ENCODE measurements at places on chromosomes 6 and 20. TPM values are rescaled to one million over a fixed set of nuclear protein-coding genes. Genes with fewer than 3 reads are reported as not detected.
A peak's percentile ranks its signal among the peaks of the same experiment; 100 is the strongest.

The HLA-DRB1 gene
- 260 TPM for total RNA-seq

The PHACTR3 gene
- total RNA-seq: 9.5 TPM

The BTBD3 gene
- total RNA-seq: 47.7 TPM

GRCh38 chr6:16723826-16724225, 37.4 kb downstream of the ATXN1 start:
- no peak for DNase-seq

DNA sequence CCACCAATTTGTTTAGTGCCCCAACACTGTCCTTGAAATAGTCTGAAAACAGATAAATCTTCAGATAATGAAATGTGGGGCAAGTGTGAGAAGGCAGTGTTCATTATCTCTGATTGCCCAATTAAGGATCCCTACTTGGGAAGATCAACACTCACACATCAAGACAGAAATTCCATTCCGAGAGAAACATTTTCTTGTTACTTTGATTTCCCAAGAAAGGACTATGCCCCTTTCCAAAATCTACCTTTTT, 16.2 kb downstream of the HMGN4 start:
- no peak for DNase-seq

GRCh38 chr6:103177791-103178190, 1681.9 kb downstream of the HACE1 start:
- DNase-seq: no peak

- no peak for DNase-seq
These were observed 114.6 kb upstream of the JARID2 start for GRCh38 chr6:15131234-15131633.

- DNase-seq: no peak
These were observed 18.6 kb downstream of the CCDC167 start for GRCh38 chr6:37480951-37481534.

- DNase-seq: no peak
These were observed 17.9 kb downstream of the RALGAPA2 start for GRCh38 chr20:20694591-20694990.

DNA sequence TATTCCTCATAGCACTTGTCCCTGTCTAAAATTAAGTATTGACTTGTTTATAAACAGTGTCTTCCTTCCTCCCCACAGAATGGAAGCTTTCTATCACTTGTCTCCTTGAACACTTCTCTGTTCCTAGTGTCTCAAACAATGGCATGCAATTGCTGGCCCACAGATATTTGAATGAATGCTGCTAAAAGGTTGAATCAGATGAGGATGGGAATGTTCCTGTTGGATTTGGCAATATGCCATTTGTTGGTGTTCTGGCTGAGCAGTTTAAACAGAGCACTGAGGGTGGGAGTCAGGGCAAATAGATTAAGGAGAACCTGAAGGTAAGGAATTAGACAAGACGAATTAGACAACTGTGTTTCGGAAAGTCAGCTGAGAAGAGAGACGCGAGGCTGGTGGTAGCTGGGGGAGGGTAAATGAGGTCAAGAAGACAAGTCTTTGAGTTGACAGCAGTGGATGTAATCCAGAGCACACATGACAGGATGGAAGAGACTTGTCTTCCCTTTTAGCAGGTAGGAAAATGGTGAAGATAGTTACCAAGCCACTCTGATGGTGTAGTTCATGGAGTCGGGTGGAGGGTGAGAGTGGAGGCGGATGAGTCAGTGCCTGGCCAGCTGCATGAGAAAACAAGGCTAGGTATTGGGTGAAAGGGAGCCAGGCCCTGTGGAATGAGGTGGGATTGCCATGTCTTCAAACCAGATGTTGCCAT, 58.3 kb upstream of the GNRH2 start:
- no peak for DNase-seq

DNA sequence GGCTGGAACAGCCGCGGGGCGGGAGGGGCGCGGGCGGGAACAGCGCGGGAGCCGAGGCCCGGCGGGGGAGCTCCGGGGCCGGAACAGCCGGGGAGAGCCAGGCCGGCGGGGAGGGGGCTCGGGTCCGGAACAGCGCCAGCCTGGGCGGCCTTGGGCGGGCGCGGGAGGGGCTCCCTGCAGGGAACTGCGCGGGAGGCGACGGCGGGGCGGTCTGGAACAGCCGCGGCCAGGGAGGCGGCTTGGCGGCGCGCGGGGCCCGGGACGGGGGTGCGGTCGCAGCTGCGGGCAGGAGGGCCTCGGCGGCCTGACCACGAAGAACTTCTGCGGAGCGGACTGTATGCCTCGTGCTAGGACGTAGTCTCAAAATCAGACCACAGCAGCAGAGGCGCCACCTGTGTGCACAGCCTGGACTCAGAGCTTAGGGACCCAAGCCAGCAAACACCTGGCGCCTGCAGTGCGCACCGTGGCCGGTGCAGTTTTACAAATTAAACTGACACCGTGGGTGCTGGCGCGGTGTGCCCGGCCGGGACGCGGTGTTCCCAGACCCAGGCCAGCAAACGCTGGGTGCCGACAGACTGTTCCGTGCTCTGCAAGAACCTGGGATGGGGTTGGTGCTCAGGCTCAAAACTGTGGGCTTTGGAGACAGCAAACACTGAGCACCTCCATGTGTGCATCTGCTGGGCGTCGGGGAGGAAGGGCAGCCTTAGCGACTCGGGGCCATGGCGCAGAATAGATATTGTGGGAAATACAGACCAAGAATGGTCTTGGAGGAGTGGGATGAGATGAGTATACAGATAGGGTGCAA, 572 bp downstream of the ZNF341 start:
- DNase-seq: peak; percentile 91

DNA sequence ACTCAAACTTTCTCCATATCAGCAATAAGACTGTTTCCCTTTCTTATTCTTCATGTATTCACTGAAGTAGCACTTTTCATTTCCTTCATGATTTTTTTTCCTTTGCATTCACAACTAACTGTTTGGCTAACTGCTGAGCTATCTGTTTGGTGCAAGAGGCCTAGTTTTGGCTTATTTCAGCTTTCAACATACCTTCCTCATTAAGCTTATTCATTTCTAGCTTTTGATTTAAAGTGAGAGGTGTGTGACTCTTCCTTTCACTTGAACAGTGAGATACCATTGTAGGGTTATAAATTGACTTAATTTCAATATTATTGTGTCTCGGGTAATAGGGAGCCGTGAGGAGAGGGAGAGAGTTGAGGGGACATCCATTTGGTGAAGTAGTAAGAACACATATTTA, 262.0 kb upstream of the PREP start:
- no peak for DNase-seq

DNA sequence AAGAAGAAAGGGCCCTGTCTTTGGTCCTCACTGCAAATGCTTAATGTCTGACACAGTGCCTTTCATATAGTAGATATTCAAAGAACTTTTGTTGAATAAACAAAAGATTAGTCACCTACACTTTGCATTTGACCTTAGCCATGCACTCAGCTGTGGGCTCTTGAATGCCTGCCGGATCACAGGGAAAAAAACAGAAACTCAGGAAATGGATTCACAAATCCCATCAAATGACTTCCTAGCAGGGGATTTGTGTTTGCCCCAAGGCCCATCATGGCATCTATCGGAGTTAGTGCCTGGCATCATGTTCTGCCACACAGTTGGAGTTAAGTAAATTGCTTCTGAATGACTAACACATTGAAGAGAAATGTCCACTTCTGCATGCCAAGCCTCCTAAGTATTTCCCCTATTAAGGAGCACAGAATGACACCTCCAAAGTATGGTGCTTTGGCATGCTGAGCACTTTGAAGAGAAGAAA, 72.3 kb upstream of the DST start:
- DNase-seq: no peak

Data from upper lobe of left lung (tissue), 6 donors.